ENCODE measurements at places on chromosomes 11 and 22. TPM values are rescaled to one million over a fixed set of nuclear protein-coding genes. Genes with fewer than 3 reads are reported as not detected.
A peak's percentile ranks its signal among the peaks of the same experiment; 100 is the strongest.

Gene SYT8
- 0.75 TPM for total RNA-seq

DNA sequence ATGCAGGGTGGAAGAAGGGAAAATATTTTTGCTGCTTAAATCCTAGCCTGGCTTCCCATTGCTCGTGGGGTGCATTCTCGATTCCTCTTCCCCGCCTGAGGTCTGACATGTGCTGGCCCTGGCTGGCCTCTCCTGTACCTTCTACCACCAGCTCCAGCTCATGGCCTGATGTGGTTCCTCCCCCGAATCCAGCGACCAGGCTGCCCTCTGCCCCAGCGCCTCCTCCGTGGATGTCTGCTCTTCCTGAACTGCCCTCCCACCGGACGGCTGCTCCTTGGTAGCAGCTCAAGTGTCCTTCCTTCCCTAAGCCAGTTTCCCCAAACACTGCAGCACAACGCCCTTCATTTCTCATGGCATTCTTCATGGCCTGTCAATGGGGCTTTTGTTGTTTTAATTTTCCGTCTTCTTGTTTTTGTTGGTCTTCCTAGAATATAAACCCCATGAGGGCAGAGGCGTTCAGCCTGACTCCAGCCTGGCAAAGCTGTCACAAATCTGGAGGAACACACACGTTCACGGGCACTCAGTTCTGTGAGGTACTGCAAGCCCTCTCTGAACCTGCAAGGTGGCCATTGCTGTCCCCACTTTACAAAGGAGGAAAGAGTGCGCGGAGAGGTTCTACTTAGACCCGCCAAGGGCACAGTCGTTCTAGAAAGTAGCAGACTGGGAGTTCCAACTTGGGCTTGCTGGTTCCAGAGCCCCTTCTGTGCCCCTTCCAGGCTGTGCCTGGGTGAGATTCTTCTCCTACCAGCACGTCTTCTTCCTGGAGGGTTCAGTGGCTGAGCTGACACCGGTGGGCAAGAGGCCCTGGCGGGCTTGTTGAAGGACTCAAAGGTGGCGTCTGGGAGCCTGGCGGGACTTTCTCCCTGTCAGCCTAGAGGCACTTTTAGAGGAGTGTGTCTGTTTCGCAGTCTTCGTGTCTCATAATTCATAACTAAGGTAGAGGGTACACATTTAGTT, 953 bp upstream of the LRP5 start:
- no peak for DNase-seq
- H3K4me3 ChIP-seq: no peak overlapping the region
- no peaks in the 10 kb centered on the region for H3K27me3 ChIP-seq
- H3K36me3 ChIP-seq: no peaks in the 10 kb centered on the region

GRCh38 chr22:36492109-36492508, 10.7 kb upstream of the TXN2 start:
- DNase-seq: no peak
- no peaks in the 10 kb centered on the region for H3K27me3 ChIP-seq
- no peak overlapping the region for H3K27ac ChIP-seq
- peaks cover 3% of the 10 kb centered on the region for H3K36me3 ChIP-seq
- H3K4me1 ChIP-seq: no peaks in the 10 kb centered on the region
- H3K4me3 ChIP-seq: no peak overlapping the region

GRCh38 chr11:61294717-61295595, at the start of gene VWCE:
TSS of gene VWCE (minus strand) at chr11:61295316. CDS start at chr11:61295037, 279 bp downstream.
- H3K36me3 ChIP-seq: no peaks in the 10 kb centered on the region
- no peak within 1 kb of the TSS for H3K4me3 ChIP-seq
- peak; percentile 66 for DNase-seq
- H3K27ac ChIP-seq: no peak within 1 kb of the TSS

DNA sequence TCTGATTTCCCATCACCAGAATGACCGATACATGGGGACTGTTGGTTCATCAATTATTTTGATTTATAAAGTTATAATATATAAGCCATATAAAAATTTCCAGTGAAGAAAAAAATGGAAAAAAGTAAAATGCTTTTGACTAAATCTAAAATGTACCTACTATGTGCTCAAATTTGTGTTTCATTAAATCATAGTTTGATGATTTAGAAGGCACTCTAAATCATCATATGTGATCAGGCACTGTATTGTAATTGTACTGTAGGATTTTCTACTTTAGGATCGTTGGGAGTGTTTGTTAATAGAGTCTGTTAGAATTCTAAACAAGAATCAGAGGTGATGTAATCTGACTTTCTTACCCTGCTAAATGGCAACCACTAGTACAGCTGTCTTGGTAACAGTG, 2.4 kb downstream of the LIN7C start:
- H3K36me3 ChIP-seq: peaks cover 4% of the 10 kb centered on the region
- DNase-seq: no peak
- peaks cover 8% of the 10 kb centered on the region for H3K4me1 ChIP-seq

DNA sequence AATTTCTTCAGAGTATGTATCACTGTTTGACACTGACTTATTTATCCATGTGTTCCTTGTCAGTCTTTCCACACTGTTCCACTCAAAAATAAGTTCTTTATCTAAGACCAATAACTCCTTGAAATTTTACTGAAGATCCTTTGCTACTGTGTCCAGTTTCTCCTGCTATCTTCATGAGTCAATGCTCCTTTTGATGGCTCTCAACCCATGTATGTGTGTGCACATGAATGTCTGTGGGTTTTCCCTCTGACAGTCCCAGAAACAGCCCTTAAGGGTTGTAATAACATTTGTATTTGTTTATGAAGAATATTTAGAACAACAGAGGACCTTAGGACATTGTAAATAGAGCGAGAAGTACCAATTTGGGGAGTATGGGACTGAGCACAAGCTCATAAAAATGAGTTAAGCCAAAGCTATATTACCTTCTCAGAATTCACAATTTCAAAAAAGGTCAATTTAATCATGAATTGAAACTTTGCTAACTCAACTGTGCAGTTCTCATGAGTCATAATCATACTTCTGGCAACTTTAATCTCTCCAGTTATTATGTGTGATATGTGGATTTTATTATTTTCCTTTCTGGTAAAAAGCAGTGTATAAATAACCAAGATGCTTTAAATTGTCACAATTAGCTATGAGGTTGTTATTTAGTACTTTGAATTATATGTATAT, 533.6 kb downstream of the CNTN5 start:
- H3K27ac ChIP-seq: no peak overlapping the region
- no peak overlapping the region for H3K4me3 ChIP-seq
- no peaks in the 10 kb centered on the region for H3K27me3 ChIP-seq
- no peaks in the 10 kb centered on the region for H3K36me3 ChIP-seq
- no peak for DNase-seq
- H3K4me1 ChIP-seq: no peaks in the 10 kb centered on the region

DNA sequence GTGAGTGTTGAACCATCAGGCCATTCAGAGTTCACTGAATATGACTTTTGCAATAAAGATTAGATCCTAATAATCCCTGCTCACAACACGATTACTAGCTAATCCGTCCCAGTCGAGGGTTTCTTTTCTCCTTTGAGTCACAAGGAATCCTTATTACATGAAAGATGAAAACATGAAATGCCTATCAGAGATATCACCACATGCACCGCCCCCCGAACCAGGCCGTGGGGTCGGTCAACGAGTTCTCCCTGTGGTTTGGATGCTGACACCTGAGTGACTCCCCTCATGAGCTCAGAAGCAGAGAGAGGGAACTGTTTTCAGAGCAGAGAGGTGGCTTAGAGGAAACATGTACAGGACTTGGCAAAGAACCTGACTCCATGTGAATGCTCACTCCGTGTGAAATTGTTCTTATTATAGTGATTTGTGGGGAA, 263.3 kb downstream of the ETS1 start:
- peaks cover under 1% of the 10 kb centered on the region for H3K4me1 ChIP-seq
- no peaks in the 10 kb centered on the region for H3K27me3 ChIP-seq
- H3K27ac ChIP-seq: no peak overlapping the region
- DNase-seq: no peak

DNA sequence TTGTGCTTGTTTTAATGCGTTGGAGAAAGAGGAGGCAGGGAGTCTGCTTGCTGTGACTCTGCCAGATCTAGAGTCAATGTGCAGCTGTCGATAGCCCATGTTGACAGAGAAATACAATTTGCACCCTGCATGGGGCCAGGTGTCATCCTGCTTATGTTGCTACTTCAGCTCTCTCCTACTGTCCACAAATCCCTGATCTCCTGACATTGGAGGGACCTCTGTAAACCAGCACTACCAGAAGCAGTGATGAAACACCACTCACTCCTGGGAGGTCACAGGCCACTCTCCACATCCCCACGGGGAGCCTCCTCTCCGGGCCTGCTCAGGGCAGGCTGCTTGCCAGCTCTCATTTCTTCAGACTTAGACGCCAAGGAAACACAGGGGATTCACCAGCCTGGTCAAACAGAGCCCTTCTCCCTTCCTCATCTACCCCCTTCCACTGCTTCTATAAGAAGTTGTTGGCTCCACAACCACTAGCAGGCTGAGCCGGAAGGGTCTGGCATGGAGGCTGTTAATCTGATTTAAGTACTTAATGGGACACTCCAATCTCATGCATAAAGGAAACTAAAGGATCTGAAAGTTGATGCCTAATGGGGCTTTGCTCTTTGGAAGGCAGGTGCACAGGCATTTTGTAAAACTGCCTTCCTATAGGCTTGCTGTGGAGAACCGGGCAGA, 29.9 kb upstream of the CSNK2A3 start:
- H3K27ac ChIP-seq: no peak overlapping the region
- no peak for DNase-seq
- H3K4me1 ChIP-seq: no peaks in the 10 kb centered on the region
- no peaks in the 10 kb centered on the region for H3K36me3 ChIP-seq

- no peak overlapping the region for H3K27ac ChIP-seq
- H3K27me3 ChIP-seq: no peaks in the 10 kb centered on the region
- no peak overlapping the region for H3K4me3 ChIP-seq
- H3K36me3 ChIP-seq: no peaks in the 10 kb centered on the region
These were observed 76.0 kb downstream of the SC5D start for GRCh38 chr11:121368364-121369240.

GRCh38 chr11:66467756-66468155, 1.1 kb downstream of the PELI3 start:
- H3K27ac ChIP-seq: no peak overlapping the region
- H3K36me3 ChIP-seq: no peaks in the 10 kb centered on the region
- DNase-seq: peak; percentile 75

GRCh38 chr11:65700399-65700798, 11.7 kb upstream of the KAT5 start:
- no peaks in the 10 kb centered on the region for H3K27me3 ChIP-seq
- DNase-seq: no peak
- H3K36me3 ChIP-seq: no peaks in the 10 kb centered on the region
- no peaks in the 10 kb centered on the region for H3K4me1 ChIP-seq

DNA sequence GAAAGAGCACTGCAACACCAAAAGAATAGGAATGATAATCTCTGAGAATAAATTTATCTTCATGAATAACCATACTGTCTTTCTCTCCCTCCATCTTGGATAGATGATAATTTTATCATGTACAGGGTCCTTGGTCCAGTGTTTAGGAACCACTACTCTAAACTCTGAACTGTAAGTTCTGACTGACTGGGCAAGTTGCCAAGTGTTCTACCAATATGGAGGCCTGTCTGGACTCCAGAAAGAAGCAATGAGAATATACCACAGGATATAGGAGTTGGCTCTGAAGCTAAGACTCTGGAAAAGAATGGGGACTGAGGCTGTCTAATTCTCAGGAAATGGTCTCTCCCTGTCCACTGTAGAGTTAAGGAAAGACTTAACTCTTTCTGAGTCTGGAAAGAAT, 1.5 kb downstream of the FHIP1B start:
- no peak overlapping the region for H3K4me3 ChIP-seq
- no peaks in the 10 kb centered on the region for H3K4me1 ChIP-seq
- H3K27me3 ChIP-seq: no peaks in the 10 kb centered on the region
- no peak overlapping the region for H3K27ac ChIP-seq
- H3K36me3 ChIP-seq: no peaks in the 10 kb centered on the region

DNA sequence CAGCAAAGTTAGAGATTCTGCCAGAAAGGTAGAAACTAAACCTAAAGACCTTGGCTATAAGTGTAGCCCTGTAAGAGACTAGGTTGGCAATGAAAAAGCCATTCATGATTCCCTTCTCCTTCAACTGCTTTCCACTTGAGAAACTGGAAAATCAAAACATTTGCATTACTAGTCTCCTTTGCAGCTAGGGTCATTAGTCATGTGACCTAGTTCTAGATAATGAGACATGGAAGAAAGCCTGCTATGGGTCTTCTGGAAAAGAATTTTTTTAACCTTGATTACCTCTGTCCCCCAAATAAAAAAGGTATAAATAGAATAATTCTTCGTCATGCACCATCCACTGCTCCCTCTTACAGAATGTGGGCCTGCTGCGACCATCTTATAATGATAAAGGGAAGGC, 80.1 kb downstream of the SOX6 start:
- H3K4me3 ChIP-seq: no peak overlapping the region
- H3K27ac ChIP-seq: no peak overlapping the region
- DNase-seq: no peak
- no peaks in the 10 kb centered on the region for H3K36me3 ChIP-seq
- H3K27me3 ChIP-seq: no peaks in the 10 kb centered on the region

Gene KLHL35
- total RNA-seq: 3.1 TPM

Gene CD3G
- 1.1 TPM for total RNA-seq

DNA sequence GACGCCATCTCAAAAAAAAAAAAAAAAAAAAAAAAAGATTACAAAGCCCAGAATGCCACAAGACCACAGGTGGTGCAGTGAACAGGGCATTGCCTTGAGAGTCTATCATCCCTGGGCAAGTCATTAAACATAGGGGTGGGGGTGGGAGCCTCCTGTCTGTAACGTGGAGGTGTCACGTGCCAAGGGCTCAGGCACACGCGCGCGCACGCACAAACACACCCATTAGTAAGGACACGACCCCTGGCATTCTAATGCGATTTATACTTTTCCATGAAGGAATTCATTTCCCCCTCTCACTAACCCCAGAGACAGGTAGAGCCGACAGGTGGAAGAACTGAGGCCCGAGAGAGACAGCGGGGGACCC, 5.8 kb upstream of the GCAT start:
- no peaks in the 10 kb centered on the region for H3K27me3 ChIP-seq
- peak overlapping the region; percentile 34 for H3K4me3 ChIP-seq
- H3K4me1 ChIP-seq: no peaks in the 10 kb centered on the region
- H3K36me3 ChIP-seq: no peaks in the 10 kb centered on the region
- DNase-seq: no peak

Gene STX3
- 22.5 TPM for total RNA-seq

DNA sequence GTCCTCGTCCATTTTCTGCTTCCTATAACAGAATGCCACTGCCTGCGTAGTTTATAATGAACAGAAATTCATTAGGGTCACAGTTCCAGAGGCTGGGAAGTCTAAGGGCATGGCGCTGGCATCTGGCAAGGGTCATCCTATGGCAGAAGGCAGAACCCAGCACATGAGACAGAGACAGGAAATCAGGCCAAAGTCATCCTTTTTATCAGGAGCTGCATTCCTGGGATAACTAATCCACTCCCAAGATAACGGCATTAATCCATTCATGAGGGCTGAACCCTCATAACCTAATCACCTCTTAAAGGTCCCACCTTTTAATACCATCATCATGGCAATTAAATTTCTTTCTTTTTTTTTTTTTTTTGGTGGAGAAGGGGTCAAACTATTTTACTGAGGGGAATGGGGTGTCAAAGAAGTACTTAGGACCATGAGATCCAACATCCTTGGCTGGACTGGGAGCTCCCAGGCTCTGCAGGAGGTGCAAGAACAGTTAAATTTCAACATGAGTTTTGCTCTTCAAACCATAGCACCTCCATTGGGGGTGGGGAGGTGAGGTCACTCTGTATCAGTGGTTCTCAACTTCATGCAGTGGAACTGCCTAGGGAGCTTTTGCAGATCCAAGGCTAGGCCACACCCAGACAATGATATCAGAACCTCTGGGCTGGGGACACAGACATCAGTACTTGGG, 4.4 kb downstream of the TMEM109 start:
- H3K4me1 ChIP-seq: no peaks in the 10 kb centered on the region

Gene POGLUT3
- total RNA-seq: 49.0 TPM

Gene KCNJ1
- 0.24 TPM for total RNA-seq

GRCh38 chr22:28983190-28983589, 78.4 kb downstream of the C22orf31 start:
- H3K27me3 ChIP-seq: no peaks in the 10 kb centered on the region
- H3K27ac ChIP-seq: no peak overlapping the region
- no peaks in the 10 kb centered on the region for H3K36me3 ChIP-seq

All from aorta (tissue), 5 donors.